MCF 10A (cell line): ENCODE measurements at places on chromosomes 6 and 20.

- DNase-seq, result no peak
Measured at GRCh38 chr20:36173451-36173933, 19.0 kb downstream of the EPB41L1 start.

- no peak for DNase-seq
Measured at GRCh38 chr6:107106165-107106564, 9.2 kb downstream of the BEND3 start.

DNA sequence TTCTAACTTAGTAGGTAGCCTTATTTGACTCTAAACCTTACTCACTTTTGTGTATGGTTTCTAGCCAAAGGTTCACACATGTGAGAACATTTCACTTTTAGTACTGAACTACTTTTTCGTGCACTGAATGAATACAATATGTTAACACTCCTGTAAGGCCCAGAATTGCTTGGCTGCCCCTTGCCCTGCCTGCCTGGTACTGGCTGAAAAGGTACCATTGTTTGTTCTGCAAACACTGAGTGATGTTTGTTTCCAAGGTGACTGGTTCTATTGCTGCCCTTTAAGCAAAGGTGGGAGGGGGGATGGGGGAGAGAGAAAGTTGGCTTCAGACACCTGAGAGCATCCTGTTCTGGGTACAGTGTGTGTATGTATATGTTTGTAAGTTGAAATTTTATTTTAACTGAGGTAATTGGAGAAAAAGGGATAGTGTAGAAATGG, 31.2 kb downstream of the RREB1 start:
- no peak for DNase-seq

- DNase-seq, result no peak
Measured at GRCh38 chr20:7773511-7773910, 166.7 kb downstream of the HAO1 start.

- no peak for DNase-seq
Measured at GRCh38 chr20:35517125-35517524, 12.3 kb downstream of the C20orf173 start.

- no peak for DNase-seq
Measured at GRCh38 chr20:6034134-6034969, 19.5 kb downstream of the LRRN4 start.
